ENCODE measurements at places on chromosomes 3 and 15.

- peak; percentile 82 for DNase-seq
Measured at GRCh38 chr15:41621200-41622193, 38.7 kb upstream of the MGA start.

DNA sequence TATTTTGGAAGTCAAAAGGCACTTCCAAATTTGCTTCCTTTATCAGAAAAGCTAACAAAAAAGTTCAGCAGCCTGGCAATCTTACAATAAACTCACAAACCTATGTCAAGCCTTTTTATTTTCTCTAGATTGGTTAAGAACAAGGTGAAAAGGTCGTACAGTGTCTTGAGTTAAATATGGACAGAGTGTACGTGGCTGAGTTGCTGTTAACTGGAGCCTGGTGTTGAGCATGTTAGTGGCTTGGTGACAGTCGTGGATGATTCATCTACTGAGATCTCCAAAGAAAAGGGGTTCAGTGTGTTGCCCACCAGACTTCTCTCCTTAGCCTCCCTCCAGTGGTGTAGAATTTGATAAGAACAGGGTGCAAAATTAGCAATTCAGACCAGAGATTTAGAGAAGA is 89.7 kb downstream of the SSR3 start:
- DNase-seq, result no peak

- no peak for DNase-seq
Measured at GRCh38 chr3:129965937-129966336, 8.6 kb upstream of the TRH start.

- DNase-seq, result no peak
Measured at GRCh38 chr3:164351131-164351530, 727.2 kb downstream of the SI start.

- DNase-seq, result no peak
Measured at GRCh38 chr3:186472456-186473008, 71.6 kb downstream of the CRYGS start.

DNA sequence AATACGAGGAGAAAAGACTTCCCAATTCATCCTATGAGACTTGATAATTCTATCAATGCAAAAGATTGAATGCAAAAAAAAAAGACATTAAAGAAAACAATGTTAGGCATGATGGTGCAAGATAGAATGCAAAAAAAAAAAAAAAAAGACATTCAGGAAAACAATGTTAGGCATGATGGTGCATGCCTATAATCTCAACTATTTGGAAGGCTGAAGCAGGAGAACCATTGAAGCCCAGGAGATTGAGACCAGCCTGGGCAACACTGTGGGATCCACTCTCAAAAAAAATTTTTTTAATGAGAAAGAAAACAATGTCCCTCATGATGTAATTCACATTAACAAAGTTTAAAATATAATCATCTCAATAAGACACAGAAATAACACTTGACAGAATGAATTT is 75.9 kb downstream of the MYO9A start:
- no peak for DNase-seq

GRCh38 chr3:53691349-53691748 is 154.9 kb downstream of the CHDH start:
- DNase-seq, result no peak

DNA sequence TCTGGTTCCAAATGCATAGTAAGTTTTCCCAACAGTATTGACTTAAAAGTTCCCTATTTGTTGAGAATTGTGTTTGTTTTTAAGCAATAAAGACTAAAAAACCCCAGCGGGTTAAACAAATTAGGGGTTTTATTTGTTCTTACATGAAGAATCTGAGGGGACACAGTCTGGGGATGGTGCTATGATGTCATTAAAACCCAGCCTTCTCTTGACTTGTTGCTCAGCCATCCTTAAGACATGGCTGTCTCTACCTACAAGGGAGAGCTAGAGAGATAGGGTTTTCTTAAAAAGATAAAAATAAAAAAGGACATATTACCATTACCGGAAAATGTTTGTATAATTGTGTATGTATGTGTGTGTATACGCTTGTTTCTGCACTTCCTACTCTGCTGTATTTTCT is 11.7 kb upstream of the ARL14 start:
- DNase-seq, result no peak

DNA sequence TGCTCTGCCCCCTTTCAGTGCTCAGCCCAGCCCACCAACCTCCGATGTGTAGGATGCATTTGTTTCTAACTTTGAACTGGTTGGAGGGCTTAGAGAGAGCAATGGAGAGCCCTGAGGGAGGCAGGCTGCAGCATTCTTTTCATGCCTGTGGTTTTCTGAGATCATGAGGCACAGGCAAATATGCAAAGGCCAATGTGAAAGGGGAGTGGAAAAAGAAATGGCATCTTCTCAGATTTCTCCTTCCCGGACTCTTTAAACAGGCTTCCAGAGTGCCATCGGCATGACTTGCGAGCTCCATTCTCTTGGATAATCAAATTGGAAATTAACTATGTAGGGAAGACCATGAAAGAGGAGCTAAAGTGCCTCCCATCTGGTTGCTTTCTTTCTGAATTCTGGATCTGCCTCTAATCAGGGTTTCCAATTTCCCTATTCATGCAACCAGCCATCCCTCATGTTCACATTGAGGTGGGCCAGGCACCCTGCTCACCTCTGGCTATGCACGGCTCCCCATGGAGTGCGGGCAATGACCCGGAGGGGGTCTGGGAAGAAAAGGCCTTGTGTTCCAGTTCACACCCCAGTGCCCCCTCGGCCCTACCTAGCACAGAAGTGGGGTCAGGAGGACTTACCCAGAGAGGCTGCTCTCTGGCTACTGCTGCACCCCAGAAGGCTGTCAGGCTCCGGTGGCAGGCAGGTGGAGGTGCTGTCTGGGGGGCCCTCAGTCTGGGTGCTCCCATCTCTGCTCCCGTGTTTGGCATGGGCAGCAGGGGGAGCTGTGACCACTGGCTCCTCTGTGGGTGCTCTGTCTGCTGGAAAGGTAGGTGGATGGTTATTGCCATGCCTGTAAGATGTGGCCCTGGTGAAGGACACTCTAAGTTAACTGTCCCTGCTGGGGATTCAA is 16.1 kb downstream of the AMOTL2 start:
- no peak for DNase-seq

GRCh38 chr3:71462586-71462985 is 120.9 kb downstream of the FOXP1 start:
- no peak for DNase-seq

GRCh38 chr15:73767806-73768501 is 14.8 kb upstream of the INSYN1 start:
- no peak for DNase-seq

DNA sequence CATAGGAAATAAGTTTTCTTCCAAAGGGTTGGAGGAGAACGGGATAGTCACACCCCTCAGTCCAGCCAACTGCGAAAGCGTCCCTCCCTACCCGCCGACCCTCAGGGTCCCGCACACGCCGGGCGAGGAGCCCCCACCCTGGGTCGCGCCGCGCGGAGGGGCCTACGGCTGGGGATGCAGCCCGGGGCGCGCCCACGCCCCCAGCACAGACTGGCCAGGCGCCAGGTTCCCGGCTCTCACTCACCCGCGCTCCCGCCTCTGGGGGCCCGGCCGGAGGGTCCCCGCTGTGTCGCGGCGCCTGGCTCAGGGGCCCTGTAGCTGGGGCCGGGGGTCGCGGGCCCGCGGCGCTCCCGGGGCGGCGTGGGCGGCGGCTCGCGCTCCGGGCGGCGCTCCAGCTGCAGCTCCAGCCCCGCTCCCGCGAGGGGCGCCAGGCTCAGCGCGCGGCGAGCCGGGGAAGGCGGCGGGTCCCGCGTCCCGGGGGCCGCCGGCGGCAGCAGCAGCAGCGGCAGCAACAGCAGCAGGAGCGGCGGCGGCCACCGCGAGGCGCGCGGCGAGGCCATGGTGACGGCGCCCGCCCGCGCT is 375 bp downstream of the HEG1 start:
- peak; percentile 41 for DNase-seq

DNA sequence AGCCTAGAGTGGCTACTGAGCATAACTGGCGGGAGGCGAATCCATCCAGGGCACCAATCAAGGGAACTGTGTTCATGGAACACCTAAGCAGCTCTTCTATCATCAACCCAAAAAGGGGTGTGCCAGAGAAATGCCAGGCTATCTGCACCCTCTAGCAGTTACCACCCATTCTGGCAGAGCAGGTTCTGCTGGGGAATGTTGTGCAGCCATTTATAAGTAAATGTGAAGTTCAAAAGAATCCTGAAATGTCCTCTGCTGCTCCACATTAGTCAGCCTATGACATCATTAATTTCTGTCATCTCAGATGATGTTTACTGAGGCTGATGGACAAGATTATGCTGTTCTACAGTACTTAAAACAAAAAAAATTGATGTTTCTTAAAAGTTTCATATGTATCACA is 7.7 kb downstream of the SKIC8 start:
- DNase-seq, result no peak

Data from CD4-positive, alpha-beta T cell treated with Interleukin-1 beta for 1 hour (primary cell).